ENCODE measurements at places on chromosomes 2 and 18.

- DNase-seq, result no peak
Observed at GRCh38 chr2:234571620-234572407, 74.9 kb upstream of the ARL4C start.

- DNase-seq, result no peak
Observed at GRCh38 chr2:208192611-208193236, 2.9 kb upstream of the C2orf80 start.

DNA sequence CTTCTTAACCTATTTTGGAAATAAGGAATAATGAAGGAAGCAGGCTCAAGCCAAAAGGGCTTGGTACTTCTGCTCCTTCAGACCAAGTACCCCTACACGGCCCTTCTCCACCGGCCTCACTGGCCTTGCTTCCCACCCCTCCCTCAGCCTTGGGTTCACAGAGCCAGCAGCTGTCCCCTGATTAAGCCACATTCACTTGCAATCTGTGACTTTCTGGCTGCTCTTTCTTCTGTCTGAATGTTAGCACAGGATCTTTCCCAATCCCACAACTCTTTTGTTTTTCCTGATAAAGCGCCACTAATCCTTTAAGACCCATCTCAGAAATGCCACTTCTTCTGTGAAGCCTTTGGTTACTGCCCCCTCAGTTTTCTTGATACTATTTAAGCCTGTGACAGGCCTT, 52.4 kb downstream of the REEP1 start:
- DNase-seq, result no peak

DNA sequence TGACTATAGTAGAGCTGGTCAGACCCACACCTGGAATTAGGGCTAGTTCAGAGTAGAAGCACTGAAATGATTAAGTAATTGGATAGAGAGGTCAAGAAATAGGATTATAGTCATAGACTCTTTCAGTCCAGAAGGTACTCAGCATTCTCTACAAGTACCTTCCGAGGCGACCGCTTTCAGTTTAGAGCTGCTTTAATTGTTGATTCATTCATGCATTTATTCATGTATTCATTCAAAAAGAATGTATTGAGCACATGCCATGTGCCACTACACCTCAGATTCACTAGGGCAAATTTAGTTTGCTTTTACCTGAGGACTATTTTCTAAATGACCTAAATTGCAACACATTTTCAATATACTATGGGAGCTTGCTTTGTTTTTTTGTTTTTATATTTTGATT, 48.7 kb downstream of the CRIM1 start:
- no peak for DNase-seq

DNA sequence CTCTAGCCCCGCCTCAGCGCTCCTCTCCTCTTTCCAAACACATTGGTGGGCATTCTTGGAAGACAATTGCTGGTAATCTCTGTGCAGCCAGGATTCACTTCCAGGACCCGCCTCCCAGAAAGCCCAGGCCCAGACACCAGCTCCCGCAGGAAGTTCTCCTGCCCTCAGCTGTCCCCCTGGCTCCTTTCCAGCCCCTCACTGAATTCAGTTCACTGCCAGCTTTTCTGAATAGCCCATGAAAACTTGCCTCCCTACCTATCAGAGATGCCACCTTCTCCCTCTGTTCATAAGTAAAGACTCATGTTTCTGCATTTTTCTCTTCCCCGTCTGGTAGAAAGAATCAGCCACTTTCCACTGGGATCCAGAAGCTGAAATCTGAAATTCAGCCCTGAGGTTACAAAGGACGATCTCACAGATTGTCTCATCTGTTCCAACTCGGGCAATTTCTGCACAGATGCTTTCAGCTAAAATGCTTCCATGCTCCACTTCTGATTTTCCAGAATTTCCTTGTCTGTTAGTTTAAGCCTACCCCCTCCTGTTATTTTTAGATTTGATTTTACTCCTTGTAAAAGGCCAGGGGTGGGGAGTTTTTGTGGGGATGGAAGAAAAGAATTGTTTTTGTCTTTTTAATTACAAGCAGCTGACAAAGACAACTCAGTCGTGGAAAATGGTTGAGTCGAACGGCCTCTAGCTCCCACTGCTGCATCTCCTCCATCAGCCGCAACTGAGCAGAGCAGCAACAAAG, 98.1 kb downstream of the SP3 start:
- no peak for DNase-seq

GRCh38 chr2:145958611-145959010, 1438.7 kb upstream of the ZEB2 start:
- no peak for DNase-seq

DNA sequence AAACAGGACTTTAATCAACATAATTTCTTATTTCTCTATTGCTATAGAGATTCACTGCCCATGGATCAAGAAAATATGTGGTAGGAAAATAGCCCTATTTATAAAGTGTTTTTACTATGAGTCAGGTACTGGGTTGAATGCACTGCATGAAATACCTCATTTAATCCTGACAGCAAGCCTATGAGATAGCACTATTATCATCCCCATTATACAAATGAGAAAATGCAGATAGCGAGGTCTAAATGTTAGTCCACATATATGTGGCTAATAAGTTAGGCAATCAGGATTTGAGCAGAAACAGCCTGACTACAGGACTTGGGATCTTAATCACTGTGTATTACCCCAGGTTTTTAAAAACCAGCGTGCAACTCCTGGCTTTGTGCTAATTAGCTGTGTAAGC, 8.5 kb upstream of the LYPD1 start:
- DNase-seq, result no peak

GRCh38 chr2:132416723-132417395, at the start of gene GPR39:
Gene GPR39 (plus strand): TSS chr2:132416805.
- no peak for DNase-seq

DNA sequence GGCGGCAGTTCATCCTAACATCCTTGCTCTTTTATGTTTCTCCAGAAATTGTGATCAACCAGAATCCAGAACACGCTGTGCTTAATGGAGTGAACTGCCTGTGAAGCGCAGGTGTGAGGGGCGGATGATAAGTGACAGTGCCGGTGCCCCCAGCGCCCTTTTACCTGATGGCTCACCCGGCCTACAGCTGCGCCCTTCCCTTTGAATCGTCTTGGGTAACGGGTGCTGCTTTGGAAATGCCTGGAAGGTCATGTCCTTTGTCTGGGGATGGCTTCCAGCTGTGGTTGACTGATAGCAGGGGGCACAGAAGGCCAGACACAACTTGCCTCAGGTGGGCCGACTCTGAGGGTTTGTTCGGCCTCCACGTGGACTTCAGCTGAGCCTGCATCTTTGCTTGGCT, 119.4 kb downstream of the LPIN1 start:
- no peak for DNase-seq

DNA sequence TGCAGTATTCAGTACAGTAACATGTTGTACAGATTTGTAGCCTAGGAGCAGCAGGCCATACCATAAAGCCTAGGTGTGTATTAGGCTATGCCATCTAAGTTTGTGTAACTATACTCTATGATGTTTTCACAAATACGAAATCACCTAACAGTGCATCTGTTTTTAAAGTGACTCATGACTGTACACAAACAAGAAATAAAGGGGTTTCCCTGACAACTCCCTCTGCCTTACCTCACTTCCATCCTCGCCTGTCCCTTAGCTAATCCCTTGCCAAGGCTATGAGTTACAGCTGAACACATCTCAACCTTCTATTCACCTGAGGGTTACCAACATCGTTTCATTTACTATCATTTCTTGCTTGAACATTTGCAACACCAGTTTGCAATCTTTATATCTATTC, 78.6 kb upstream of the RPRM start:
- no peak for DNase-seq

DNA sequence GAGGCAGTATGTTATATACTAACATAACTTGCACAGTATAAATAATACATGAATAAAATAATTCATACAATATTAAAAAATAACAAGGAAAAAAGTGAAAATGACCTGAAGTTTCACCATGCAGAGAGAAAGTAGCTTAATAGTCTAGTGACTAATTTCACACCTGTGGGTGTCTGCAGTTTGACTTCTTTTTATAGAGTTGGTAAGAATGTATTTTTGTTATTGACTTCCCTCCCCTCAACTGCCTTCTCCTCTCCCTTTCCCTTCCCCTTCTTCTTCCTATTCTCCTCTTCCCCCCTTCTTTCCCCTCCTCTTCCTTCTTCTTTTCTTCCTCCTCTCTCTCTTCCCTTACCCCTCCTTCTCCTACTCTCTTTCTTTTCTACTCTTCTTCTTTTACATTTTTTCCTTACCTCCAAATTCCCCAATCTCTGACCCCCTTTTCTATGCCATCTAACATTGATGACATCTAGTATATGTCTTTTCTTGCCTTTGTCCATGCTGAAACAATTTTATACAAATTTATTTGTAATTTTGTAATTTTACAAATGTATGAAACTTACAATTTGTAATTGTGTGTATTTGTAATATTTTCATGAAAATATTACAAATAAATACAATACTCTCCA, 3.1 kb downstream of the DNAH6 start:
- no peak for DNase-seq

DNA sequence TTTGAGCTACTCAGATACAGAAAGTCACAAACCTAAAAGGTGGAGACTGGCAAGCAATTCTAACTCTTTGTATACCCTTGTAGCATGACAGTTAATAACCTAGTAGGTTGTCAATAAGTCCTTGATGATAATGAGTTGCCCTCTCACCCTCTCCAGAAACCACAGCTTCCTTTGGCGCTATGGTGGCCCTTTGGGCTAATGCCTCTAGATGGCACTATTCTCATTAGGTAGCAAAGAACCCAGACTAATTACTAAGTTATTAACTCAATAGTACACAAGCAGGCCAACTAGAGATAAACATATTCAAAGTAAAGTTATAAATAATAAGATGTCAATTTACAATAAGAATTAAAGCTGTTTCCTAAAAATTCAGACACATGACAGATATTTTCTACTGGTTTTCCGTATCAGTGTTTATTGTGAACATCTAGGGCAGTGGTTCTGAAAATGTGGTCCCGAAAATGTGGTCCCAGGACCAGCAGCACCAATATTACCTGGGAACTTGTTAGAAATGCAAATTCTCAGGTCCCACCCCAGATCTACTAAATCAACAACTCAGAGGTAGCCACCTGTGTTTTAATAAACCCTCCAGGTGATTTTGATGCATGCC, 41.1 kb downstream of the LDAH start:
- no peak for DNase-seq

DNA sequence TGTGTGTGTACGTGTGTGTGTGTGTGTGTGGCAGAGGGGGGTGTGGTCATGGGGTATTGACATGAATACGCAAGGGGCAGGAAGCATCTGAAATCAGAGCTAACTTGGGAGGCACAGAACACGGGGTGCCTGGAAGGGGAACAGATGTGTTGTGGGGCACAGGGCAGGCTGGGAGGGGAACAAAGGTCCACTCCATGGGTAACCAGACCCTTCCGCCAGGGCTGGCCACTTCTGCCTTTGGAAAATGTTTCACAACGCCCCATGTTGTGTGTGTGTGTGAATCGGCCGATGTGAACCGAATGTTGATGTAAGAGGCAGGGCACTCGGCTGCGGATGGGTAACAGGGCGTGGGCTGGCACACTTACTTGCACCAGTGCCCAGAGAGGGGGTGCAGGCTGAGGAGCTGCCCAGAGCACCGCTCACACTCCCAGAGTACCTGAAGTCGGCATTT, at the start of gene SLC11A1:
SLC11A1 (plus strand) TSS at position 358 of the 451 bp plus-strand sequence. CDS start 96 bp downstream, outside the sequence.
- no peak for DNase-seq

GRCh38 chr18:79855147-79855933, 57.6 kb downstream of the KCNG2 start:
- DNase-seq, result no peak

DNA sequence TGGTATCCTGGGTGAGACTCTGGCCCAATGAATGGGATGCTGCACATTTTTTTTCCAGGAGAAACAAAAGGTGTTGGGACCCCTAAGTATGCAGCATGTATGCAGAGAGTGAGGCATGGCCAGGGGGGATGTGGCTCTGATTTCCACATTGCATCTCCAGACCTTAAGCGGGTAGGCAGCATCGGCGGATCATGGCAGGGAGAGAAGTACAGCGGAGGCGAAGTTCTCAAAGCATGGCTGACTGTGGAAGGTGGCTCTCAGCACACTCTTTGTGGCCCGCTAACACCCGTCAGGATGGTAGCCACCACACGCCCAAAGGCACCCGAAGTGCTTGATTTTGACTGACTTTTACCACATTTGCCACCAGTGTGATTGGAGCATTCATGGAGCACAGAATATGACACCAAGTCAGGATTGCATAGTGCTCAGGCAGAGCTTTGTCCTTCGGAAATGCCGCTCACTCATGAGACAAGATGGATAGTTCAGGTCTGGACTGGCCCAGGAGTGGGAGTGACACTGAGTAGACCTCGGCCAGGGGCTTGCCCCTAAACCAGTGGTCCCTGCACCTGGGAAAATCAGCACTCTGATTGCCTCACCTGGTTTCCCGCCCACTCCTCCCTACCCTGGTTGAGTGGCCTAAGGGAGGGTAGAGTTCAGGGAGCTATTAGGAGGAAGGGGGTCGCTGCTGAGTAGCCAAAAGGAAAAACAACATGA, 14.2 kb downstream of the INPP4A start:
- no peak for DNase-seq

GRCh38 chr2:96342085-96342484, 6.5 kb downstream of the NCAPH start:
- DNase-seq, result no peak

GRCh38 chr18:41484069-41484468, 471.0 kb upstream of the PIK3C3 start:
- peak; percentile 36 for DNase-seq

DNA sequence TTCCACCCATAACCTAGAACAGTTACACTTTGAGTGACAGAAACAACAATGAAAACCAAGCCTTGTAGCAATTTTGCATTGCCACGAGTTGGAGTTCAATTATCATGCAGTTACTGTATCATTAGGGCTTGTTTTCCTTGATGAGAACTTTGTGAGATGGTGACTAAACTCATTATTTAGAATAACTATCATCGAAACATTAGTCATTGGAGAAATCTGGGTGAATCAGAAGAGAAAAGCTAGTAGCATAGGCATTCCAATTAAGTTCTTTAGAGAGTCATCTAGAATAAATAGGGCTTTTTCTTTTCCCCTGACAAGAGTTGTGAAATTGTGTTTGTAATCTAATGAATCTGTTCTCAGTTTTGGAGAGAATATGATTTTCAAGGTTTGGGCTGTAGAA, 122.8 kb upstream of the DOCK10 start:
- DNase-seq, result no peak

DNA sequence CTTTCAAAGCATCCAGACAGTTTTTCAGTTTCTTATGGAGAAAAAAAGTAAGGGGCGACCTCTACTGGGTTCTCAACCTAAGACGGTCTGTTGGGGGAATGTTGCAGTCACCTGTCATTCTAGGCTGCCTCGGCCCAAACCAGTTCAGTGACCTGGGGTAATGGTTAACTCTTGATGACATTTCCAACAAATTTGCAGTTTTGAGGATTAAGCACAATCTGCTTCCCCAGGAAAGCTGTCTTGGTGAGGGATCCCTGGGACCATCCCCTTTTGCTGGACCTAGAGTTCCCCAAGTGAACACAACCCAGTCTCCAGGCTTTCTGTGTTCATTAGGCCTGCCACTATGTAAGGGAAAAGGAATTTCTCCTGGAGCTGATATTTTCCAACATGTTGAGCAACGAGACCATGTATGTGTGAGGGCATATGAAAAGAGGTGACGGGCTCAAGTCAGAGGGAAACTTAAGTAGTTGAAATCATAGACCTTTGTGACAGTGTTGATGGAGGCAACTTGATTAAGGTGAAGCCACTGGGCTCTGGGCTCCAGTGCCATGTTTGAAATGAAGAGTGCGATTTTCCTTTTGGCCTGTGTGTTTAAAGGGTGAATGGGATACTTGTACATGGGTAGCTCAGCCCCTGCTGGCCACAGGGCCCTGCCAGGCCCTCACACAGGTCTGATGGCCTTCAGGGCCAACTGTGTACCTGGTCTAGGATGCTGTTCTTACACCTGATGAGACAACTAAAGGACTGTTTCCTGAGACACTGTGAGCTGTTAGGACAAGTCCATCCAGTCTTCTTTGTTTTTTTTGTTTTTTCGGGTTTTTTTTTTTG, 27.0 kb downstream of the FOSL2 start:
- no peak for DNase-seq
